Panc1 (cell line): ENCODE measurements at places on chromosomes 3 and 15.
A peak's percentile ranks its signal among the peaks of the same experiment; 100 is the strongest.

GRCh38 chr15:96887730-96888129 is 557.2 kb downstream of the NR2F2 start:
- H3K27ac ChIP-seq, result no peak overlapping the region
- H3K36me3 ChIP-seq, result no peaks in the 10 kb centered on the region; the same call in 1 of the 2 replicates
- H3K27me3 ChIP-seq, result no peaks in the 10 kb centered on the region
- DNase-seq, result peak; percentile 47
- H3K4me3 ChIP-seq, result no peak overlapping the region

- no peak overlapping the region for H3K27ac ChIP-seq
- H3K36me3 ChIP-seq, result peaks cover 5% of the 10 kb centered on the region
- H3K4me1 ChIP-seq, result no peaks in the 10 kb centered on the region
- H3K4me3 ChIP-seq, result no peak overlapping the region
- H3K27me3 ChIP-seq, result no peaks in the 10 kb centered on the region
Measured at GRCh38 chr3:123112232-123112631, 45.4 kb downstream of the PDIA5 start.

DNA sequence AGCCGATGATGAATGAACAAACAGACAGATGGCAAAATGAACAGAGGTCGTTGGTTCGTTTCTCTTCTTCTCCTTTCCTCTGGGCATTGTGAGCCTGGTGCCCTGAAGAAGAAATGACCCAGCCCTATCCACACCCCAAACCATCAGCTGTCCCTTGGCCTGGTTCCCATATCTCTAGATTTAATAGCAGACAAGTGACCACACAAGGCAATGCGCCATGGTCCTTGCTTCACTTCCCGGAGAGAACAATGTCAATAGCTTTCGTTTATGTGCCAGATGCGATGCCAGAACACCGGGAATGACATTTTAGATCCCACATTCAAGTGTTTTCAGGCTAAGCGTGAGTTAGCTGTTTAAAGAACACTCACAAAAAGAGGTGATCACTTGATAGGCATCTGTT is 17.7 kb downstream of the POC1A start:
- no peaks in the 10 kb centered on the region for H3K36me3 ChIP-seq
- no peak overlapping the region for H3K4me3 ChIP-seq
- no peaks in the 10 kb centered on the region for H3K27me3 ChIP-seq
- no peaks in the 10 kb centered on the region for H3K4me1 ChIP-seq
- no peak for DNase-seq
- no peak overlapping the region for H3K27ac ChIP-seq

DNA sequence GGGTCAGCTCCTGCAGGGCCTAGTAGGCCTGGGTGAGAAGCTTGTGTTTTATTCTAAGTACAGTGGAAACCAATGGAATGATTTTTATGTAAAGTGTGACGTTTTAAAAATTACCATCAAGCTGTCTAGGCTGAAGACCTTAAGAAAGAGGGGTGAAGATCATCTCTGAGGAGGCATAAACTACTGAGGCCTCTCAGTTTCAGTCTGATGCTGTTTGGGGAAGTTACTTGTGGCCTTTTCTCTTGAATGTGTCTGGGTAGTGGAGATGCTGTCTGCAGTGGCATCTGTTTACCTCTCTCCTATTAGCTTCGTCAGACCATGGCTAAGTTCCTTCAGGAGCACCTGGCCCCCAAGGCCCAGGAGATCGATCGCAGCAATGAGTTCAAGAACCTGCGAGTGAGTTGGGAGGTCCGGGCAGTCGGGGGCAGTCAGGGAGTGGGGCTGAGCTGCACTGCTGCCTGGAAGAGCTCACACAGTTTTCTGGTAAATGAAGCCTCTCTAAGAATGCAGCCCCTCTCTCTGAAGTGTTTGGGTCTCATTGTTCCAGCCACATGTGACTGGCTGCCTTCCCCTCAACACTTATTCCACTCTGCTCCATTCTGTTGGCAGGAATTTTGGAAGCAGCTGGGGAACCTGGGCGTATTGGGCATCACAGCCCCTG is 1.9 kb downstream of the IVD start:
- H3K27ac ChIP-seq, result no peak overlapping the region
- H3K36me3 ChIP-seq, result peaks cover 11% of the 10 kb centered on the region
- H3K4me3 ChIP-seq, result no peak overlapping the region

DNA sequence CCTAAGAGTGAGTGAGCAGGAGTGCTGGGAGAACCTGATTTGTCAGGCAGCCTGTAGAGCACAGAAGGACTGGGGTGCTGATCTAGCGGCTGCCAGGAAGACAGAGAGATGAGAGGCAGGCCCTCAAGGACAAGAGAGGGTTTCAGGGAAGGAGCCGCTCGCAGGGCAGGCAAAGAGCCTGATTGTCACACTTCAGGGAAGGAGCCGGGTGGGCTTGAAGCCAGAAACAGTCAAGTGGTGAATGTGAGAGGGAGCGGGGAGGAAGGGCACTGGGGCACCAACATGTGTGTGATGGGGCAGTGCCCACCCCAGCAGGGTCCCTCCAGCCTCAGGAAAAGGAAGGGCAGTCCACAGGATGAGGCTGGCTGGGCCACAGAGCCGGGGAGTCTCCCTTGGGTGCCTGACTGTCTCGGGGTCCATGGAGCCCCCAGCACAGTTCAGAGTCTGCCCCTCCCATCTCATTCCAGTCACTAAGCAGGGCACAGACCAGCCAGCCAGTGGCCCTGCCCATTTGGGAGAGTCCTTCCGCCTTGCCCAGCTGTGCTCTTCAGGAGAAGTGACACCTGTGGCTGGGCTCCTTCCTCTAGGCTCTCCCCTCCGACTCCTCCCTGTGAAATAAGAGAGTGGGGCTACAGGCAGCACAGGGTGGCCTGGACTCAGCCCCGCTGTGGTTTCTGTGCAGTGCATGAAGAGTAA is 148.6 kb downstream of the RAB11A start:
- H3K27me3 ChIP-seq, result peaks cover 3% of the 10 kb centered on the region; the same call in 1 of the 2 replicates
- no peak overlapping the region for H3K27ac ChIP-seq
- H3K4me3 ChIP-seq, result no peak overlapping the region

DNA sequence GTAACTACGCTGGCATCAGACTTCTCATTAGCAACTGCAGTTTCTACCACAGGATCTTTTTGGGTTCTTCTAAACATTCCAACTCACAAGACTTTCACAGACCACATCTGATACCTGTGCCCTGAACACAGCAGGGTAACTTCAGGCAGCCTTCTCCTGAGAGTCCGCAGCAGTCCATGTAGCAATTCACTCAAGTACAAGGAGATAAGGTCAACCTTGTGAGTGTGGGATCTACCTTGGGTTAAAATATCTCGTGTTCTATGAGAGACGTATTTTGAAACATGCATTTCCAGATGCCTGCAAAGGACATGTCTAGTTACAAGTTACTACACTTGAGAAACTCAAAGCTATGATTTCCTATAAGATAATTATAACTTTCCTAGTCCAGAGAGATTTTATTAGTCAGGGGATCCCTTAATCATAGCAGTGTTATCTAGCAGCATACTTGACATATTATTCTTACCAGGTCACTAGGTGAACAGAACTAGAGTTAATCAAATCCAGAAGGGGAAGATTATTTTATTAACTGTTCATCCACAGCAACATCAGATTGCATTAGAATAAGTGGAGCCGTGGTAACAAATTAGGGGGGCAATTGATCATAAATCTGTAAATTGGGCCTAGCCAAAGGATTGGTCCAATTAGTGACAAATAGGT is 66.4 kb downstream of the ASTE1 start:
- H3K27me3 ChIP-seq, result no peaks in the 10 kb centered on the region
- H3K27ac ChIP-seq, result no peak overlapping the region
- no peak for DNase-seq
- peaks cover 8% of the 10 kb centered on the region for H3K4me1 ChIP-seq
- H3K4me3 ChIP-seq, result no peak overlapping the region
